AG04450 (cell line): ENCODE measurements at places on chromosomes 3 and 15. TPM values are rescaled to one million over a fixed set of nuclear protein-coding genes. Genes with fewer than 3 reads are reported as not detected.

Gene PPP1R14D
- polyA plus RNA-seq = not detected in 2 replicates

Gene ADAMTS17
- polyA plus RNA-seq = 0.05 and 0.06 TPM in 2 replicates

Gene LHFPL4
- polyA plus RNA-seq = not detected in 2 replicates

Gene MIX23
- 16.7 and 21.7 TPM in 2 replicates for polyA plus RNA-seq

Gene HDGFL3
- polyA plus RNA-seq = 48.4 and 71.6 TPM in 2 replicates

Gene NDN
- 57.3 and 64.8 TPM in 2 replicates for polyA plus RNA-seq

Gene TEX55
- not detected in 2 replicates for polyA plus RNA-seq

Gene CASR
- polyA plus RNA-seq = not detected in 2 replicates
